ENCODE measurements at places on chromosomes 16 and 17.

DNA sequence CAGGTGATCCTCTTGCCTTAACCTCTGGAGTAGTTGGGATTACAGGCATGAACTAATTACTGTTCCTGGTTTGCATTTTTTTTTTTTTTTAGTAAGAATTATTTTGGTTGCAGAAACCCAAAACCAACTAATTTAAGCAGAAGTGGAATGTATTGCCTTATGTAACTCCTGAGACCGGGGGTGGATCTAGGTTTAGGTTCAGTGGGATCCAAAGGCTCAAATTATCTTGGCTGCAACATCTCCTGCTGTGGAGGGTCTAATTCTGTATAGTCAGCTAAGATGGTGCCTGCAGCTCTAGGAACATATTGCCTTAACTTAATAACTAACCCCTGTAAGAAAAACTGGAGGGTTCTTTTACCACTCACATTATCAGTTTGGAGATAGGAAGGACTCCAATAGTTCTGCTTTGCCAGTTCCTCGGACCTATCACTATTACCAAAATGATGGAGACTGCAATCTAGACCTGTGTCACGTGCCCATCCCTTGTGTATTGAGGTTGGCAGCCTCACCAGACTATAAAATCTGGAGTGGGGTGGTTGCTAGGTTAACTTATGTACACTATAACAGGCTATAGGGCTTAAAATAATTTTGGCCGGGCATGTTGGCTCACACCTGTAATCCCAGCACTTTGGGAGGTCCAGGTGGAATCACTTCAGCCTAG is 8.5 kb downstream of the SNTB2 start:
- DNase-seq: no peak

- no peak for DNase-seq
These were observed 124.7 kb downstream of the PRKCA start for GRCh38 chr17:66427134-66427533.

- DNase-seq: peak; percentile 79
These were observed 6.4 kb downstream of the C16orf86 start for GRCh38 chr16:67672739-67673662.

DNA sequence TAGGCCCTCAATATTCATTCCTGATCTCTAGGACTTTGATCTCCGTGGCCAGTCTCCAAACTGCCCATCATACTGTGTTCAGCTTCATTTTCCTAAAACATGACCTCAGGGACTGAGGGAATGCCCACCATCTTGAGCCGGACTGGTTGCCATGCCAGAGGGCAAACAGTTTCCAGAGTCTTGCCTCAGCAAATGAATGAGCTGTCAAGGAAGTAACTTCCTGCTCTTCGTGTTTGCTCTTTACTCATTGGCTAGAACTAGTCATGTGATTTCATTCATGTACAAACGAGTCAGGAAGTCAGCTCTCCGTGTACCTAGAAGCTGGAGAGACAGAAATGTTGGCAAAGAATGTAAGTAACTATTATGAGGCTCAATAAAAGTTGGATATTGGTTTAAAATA is 50.2 kb downstream of the ANKFN1 start:
- no peak for DNase-seq

DNA sequence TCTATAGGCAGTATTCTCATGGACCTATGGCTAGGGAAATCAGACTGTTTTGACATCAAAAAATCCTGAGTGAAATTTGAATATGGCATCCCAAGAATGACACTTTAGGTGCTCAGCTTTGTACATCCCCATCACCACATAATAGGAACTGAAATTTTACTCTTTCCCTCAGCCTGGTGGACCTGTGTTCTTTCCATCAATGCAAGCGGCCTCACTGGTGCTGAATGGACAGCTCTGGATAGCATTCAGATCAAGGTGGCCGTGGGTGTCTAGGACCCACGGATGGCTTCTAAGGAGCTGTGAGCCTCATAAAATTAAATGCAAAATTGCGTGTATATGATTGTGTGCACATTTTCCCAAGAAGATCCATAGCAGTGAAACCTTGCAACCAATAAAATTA is 152.6 kb downstream of the MAP2K6 start:
- no peak for DNase-seq

GRCh38 chr16:53094013-53094630 is 39.3 kb downstream of the CHD9 start:
- DNase-seq: peak; percentile 72

GRCh38 chr16:4666537-4667202 is 26.7 kb upstream of the NUDT16L1 start:
- peak; percentile 51 for DNase-seq

DNA sequence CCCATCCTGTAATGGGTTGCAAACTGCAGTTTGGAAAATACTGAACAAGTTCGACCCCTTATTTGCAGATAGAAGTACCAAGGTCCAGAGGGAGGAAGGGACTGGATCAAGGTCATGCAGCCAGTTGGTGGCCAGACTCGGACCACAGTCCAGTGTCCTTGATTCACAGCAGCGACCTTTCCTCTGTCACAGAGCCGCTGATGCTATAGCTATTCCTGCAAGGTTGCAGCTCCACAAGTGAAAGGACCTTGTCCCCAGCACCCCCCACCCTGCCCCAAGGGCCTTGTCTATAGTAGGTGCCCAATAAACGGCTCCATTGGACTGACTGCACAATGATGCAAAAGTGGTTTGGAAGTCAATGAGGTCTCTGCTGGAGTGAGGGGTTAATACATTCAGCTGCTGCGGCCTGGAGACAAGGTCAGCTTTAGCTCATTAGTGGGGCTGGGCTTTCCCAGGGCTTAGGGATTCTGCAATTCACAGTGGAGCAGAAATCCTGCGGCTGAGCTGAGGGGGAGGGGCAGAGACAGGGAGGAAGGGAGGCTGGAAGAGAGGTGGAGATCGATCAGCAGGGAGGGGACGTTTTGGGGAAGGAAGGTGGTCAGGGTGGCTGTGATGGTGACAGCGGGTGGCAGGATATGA is 13.4 kb upstream of the CRHR1 start:
- DNase-seq: no peak

DNA sequence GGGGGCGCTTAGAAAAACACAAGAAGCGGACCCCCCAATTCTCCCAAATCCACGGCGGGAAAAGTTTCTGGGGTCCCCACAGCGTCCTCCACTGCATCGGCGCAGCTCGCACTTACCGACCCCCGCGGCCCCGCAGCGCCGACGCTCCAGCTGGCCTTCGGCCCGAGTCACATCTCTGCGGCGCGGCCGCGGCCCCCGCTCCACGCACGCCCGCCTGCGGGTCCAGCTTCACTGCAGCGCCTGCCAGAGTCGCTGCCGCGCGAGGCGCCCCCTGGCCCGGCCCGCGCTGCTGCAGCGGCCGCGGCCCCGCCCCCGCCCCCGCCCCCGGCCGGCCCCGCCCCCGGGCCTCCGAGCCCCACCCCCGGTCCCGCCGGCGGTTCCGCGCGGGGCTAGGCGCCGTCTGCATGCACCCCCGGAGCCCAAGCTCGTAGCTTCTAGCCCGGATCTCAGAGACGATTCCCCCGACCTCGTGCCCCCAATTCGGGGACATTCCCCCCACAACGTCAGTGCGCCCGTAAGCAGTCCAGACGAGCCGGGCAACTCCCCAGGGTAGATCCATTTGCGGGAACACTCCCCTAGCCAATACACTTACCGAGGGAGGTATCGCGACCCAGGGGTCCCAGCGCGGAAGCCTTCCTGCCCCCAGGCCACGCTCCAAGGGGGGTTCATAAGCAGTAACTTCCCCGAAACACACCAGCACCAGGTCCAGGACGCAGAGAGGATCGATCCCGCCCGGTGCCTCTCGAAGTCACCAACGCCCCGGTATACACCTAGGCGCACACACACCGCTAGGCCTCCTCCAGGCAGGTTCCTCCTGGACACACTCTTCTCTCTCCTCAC is at the start of gene GPRC5B:
Gene GPRC5B, minus strand, starts transcription at position 238 of the 840 bp plus-strand sequence. CDS start 12,003 bp downstream, outside the sequence.
- peak; percentile 64 for DNase-seq

DNA sequence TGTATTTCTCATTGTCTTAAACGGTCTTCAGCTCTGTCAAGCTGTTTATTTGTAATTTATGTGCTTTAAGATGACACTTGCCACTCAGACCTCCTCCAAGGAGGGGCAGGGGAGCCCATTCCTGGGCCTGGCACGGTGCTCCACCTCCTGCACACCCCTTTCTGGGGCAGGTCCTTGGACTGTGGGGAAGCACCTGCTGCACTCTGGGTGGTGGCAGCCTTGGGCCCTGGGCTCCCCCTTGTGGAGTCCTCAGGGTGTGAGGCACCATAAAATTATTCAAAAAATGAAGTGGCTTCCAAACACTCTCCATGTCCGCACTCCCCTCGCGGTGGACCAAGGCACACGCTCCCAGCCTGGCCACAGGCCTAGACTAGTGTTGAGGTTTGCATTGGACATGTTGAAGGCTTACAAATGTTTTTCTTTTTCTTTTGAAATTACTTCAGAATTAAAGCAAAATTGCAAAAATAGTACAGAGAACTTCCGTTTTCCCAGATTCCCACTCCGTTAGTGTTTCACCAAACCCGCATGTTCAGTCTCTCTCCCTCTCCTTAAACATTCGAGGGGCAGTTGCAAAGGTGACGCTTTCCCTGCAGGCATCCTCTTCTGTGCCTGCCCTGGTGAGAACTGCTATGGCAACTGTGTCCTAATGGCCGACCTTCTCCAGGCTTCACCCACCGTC is 32.4 kb downstream of the FOXK2 start:
- DNase-seq: peak; percentile 66

- peak; percentile 86 for DNase-seq
These were observed 3.5 kb downstream of the KRT10 start for GRCh38 chr17:40818733-40819527.

- DNase-seq: no peak
These were observed 47.6 kb downstream of the AKAP1 start for GRCh38 chr17:57132663-57133062.

GRCh38 chr17:80821546-80821945 is 170.1 kb upstream of the CHMP6 start:
- peak; percentile 36 for DNase-seq

- no peak for DNase-seq
These were observed 11.1 kb downstream of the SPPL2C start for GRCh38 chr17:45855691-45856336.

DNA sequence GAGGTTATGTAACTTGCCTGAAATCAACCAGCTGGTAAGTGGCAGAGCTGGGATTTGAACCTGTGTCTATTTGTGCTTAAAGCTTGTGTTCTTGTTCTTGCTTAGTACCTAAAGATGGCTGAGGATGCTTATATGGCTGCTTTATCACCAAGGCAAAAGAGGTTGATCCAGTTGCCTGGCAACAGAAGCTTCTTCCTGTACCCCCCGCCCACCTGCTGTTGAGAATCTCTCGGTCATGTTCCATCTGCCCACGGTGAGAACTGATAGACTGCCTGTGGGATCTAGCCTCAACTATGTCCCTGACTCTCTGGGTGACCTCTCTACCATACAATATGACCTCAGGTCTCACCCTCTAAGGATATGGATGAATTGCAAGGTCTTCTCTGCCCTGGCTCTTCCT is 60.7 kb downstream of the ABCC6 start:
- DNase-seq: no peak

DNA sequence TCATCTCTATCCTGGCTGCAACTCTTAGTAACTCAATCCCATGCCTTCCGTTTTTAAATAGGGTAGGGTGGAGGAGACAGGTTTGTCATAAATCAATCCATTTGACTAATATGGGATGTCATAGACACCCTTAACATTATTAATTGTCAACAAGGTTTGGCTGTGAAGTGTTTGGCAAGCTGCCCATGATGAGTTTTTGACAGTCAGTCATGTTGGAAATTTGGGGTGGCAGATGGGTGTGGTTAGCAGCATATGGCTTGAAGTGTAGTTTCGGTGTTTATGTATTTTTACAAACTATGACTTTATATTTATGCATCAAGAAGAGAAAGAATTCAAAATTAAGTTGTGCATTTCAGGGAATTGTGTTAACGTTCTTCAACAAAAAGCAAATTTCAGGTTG is 221.8 kb upstream of the CDH5 start:
- no peak for DNase-seq

- no peak for DNase-seq
These were observed 30.0 kb downstream of the B9D1 start for GRCh38 chr17:19332371-19333131.

- DNase-seq: no peak
These were observed 138.3 kb downstream of the KCNJ2 start for GRCh38 chr17:70307430-70308225.

DNA sequence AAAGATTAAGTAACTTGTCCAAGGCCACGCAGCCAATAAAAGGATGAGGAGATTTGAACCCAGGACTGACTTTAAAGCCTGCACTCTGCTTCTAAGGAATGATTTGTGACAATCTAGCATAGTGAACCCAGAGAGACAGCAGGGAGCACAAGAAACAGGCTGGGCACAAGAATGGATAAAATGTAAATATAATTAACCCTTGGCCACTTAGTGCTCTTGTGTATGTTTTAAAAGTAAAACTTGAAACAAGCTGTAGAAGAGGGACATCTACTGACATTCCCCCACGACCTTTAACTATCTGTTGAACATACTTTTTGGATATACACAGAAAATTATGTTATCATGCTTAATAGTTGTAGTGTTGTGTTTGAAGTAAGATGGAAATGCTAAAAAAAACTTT is 141.9 kb upstream of the PMFBP1 start:
- DNase-seq: no peak

- DNase-seq: no peak
These were observed 25.3 kb downstream of the SF3B3 start for GRCh38 chr16:70548936-70549335.

DNA sequence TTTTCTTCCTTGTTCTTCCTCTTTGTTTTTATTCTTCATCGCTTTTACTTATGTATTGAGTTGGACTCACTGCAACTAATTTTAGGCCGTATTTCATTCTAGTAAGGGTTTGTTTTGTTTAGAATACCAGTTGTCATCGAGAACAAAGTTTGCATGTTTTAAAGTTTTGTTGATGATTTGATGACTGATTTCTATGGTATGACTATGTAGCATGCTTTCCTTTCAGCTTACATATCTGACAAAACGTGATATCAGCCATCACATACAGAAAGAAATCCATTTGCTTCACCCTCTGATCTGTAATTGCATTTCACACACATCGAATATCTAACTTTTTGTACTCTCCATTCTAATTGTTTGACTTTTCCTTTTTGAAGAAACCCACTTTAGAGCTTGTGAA is 4.0 kb downstream of the PRKCA start:
- DNase-seq: no peak

GRCh38 chr17:29667969-29668368 is 45.3 kb upstream of the CORO6 start:
- DNase-seq: no peak

GRCh38 chr16:30820952-30821421 is 34.0 kb upstream of the ZNF629 start:
- no peak for DNase-seq

All from right lobe of liver (tissue), 6 donors.